ENCODE measurements at places on chromosomes 13 and 19.

DNA sequence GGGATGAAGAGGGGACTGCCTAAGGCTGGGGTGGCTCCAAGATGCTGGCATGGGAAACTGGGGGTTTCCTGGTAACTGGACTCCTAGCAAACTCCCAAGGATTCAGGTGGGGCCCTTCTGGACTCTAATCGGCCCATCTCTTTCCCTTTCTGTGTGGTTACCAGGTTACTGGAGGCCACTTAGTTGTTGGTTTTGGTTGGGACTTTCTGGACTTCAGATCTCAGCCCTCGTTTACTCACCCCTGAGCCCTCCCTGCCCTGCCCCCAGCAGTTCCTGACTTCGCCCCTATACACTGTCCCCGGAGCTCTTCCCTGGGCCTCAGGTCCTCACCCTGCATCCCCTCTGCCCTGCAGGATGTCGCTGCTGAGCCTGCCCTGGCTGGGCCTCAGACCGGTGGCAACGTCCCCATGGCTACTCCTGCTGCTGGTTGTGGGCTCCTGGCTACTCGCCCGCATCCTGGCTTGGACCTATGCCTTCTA, 328 bp downstream of the CYP4F12 start:
- DNase-seq: no peak

DNA sequence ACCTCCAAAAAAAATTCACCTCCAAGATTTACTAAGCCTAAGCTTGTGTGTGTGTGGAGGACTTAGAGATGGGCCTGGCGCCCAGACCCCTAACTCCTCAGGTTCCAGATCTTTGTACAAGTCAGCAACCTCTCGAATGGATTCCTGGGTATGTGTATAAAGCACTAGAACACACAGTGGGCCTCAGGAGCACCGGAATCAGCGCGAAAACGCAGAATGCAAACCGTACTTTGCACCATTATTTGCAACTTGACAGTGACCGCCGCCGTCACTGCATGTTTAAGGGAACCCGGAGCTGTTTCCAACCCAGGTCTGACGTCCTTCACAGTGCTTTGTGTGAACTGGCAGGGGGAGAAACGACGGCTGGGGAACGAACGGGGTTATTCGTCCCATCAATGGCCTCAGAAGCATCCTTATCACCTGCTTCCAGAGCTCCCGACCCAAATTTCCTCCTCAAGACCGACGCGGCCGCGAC, 688 bp downstream of the ZNF606 start:
- no peak for DNase-seq

GRCh38 chr13:93818345-93818744, 591.7 kb downstream of the GPC6 start:
- no peak for DNase-seq

GRCh38 chr19:5339198-5339949, 1.2 kb downstream of the PTPRS start:
- no peak for DNase-seq

GRCh38 chr19:37346091-37346490, 24.8 kb upstream of the ZNF527 start:
- DNase-seq: no peak

GRCh38 chr13:41848435-41849255, 112.3 kb downstream of the VWA8 start:
- no peak for DNase-seq

DNA sequence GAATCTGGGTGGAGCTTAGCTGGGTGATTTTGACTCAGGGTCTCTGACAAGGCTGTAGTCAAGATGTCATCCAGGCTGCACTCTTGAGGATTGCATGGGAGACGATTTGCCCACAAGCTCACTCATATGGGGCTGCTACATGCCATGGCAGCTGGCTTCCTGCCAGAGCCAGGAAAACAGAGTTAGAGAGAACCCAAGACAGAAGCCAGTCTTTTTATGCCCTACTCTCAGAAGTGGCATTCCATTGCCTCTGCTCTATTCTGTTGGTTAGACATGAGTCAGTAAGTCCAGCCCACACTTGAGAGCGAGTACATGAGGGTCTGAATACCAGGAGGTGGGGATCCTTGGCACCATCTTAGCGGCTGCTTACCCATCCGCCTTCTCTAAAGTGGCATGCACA, 9.5 kb downstream of the POLR1D start:
- no peak for DNase-seq

GRCh38 chr13:106523576-106523975, 11.9 kb downstream of the EFNB2 start:
- no peak for DNase-seq

- DNase-seq: no peak
Observed at GRCh38 chr19:10227026-10227971, 3.8 kb downstream of the S1PR2 start.

DNA sequence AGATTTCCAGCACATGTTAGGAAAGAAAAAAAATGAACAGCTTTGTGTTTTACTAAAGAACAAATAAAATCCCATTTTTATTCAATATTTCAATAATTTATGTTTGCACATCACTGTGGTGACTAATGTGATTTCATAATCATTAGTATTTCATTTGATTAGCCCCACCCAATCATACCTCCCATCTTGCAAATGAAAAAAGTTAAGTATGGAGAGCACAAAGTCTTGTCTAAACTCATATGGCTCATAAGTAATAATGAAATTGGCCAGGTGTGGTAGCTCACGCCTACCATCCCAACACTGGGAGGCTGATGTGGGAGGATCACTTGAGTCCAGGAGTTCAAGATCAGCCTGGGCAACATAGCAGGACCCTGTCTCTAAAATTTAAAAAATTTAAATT, 3.8 kb downstream of the ZNF490 start:
- DNase-seq: no peak

DNA sequence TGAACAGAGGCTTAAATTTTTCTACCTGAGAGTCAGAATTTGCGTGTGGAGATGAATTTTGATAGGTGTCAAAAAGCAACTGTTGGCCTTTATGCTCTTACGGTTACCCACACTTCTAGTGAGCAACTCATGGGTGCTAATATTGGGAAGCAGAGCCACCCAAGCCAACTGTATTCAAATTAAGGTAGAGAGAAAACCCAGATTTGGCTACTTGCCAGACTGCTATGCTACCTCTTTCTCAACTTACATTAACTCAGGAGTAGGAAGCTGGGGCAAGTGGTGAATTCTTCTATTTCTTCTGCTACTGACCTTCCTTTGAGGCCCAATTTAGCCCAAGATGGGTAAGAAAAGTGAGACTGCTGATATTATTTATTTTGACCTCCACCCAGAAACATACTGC, 83.9 kb downstream of the OLFM4 start:
- DNase-seq: no peak

- no peak for DNase-seq
Observed at GRCh38 chr19:44747739-44748425, 626 bp upstream of the BCL3 start.

- DNase-seq: peak; percentile 81
Observed at GRCh38 chr19:37902668-37903067, 3.7 kb downstream of the WDR87 start.

GRCh38 chr19:19051478-19052213, 12.1 kb upstream of the SLC25A42 start:
- no peak for DNase-seq
